NCI-H1105 (cell line): ENCODE measurements at places on chromosomes 16 and 17.

DNA sequence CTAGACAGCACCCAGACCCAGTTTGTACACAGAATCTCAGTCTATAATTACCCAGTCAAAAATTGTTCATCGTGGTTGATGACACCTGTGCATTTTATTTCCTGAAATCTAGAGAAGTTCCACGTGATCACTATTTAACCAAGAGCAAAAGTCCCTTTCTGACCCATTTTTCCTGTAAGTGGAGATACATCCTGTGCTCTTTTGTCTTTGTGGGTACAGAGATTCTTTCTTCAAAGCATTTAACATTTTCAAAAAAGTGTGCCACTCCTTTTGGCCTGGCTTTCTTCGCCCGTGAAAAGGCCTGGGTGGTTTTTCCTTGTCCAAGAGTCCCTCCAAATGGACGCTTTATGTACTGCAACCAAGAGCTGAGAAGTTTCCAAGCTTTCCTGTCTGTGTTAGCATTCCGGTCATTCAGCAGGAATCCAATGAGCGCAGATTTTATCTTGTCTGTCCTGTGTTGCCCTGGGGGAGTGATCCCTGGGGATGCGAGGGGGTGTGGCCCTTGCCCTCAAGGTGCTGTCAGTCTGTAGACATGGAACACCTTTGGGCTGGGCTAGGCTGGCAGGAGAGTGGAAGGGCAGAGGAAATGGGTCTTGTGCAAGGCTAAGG lies 161.1 kb upstream of the CACNG5 start:
- DNase-seq: peak; percentile 24

- DNase-seq: no peak
These were observed 73.3 kb downstream of the N4BP1 start for GRCh38 chr16:48536614-48537200.

DNA sequence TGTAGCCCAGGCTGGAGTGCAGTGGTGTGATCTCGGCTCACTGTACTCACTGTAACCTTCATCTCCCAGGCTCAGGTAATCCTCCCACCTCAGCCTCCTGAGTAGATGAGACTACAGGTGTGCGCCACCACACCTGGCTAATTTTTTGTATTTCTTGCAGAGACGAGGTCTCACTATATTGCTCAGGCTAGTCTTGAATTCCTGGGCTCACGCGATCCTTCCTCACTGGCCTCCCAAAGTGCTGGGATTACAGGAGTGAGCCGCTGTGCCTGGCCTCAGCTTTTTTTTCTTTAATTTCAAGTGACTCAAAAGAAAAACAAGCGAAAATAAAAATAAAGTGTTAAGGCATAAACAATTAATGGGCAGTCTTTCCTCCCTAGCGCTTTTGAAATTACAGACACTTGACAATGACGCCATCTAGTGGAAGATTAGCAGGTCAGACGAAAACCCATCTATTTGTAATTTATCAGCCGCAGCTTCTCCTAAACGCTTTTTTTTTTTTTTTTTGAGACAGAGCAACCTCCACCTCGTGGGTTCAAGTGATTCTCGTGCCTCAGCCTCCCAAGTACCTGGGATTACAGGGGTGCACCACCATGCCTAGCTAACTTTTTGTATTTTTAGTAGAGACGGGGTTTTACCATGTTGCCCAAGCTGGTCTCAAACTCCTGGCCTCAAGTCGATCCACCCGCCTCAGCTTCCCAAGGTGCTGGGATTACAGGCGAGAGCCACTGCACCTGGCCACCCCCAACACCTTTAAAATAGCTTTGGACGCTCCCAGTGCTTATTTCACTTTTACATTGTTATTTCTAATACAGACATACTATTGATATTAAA lies 28.1 kb upstream of the PECAM1 start:
- DNase-seq: peak; percentile 31

DNA sequence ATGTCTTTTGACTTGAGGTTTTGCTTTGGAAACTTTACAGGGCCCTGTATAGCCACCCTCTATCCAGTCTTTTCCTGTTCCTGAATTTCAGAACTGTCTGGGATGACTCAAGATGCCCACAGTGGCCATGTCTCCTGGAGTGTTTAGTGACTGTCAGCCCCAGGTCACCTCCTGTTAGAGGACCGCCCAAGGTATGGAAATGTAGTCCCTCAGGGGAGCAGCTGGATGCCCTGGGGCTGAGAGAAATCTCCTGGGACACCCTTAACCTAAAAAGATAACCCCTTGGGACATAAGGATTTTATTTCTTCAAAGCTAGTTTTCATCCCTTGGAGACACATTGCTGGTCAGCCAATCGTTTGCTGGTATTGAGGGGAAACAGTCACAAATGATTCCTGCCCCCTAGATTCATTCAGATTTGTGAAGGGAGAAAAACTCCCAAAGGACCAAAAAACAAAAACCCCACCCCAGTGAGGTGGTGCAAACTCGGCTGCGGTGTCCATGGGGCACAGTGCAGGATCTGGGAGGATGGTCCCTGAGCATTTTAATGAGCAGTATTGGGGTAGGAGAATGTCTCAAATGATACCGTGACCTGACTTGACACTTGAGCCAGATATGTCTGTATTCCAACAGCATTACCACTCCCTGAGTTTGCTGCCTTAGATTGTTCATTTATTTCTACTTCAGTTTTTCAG lies 1.7 kb downstream of the ZNF267 start:
- no peak for DNase-seq

GRCh38 chr16:3020604-3021448 lies 658 bp downstream of the TNFRSF12A start:
- DNase-seq: no peak

- peak; percentile 31 for DNase-seq
These were observed 10.1 kb upstream of the STAC2 start for GRCh38 chr17:39235555-39236449.

- no peak for DNase-seq
These were observed 5.4 kb upstream of the NFATC3 start for GRCh38 chr16:68079626-68080344.

GRCh38 chr17:3514873-3515272 lies 39.1 kb downstream of the ASPA start:
- DNase-seq: no peak
